ENCODE measurements at places on chromosomes 1 and 21.

DNA sequence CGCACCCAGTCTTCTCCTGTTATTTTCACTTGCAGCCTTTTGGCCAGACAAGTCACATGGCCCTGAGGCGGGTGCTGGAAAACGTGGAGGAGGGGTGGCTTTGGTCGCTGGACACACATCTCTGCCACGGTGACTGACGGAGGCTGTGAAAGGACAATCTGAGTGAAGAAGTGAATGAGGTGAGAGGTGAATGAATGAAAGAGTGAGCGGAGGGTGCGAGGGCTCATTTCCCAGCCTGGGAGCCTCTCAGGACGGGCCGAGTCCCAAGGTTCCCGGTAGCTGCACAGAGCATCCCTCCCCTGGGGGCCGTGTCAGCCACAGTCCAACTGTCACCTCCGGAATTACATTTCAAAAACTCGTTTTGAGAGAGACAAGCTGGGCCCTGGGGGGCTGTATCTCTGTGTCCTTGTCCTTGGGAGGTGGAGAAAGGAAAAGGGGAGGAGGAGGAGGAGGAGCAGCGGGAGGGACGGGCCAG is 89.6 kb downstream of the UBIAD1 start:
- no peak for DNase-seq

- DNase-seq, result no peak
Measured at GRCh38 chr1:99525331-99525730, 120.6 kb upstream of the PALMD start.

DNA sequence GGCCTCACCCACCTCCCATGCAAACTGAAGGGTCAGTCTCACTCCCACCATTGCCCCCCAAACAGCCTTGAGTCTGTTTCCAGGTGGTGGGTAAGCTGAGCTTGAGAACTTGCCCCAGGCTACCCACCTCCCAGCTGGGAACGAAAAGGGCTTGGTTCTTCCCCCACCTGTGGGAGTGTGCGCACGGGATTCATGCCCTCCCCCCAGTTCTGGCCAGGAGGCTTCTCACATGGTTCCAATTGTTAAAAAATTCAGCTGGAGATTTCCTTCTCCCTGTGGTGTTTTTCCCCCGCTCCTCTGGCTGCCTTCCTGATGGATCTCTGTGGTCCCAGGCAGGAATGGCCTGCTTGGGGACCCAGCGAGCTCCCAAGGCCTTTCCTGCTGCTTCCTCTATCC is 81.8 kb upstream of the C21orf91 start:
- DNase-seq, result no peak

DNA sequence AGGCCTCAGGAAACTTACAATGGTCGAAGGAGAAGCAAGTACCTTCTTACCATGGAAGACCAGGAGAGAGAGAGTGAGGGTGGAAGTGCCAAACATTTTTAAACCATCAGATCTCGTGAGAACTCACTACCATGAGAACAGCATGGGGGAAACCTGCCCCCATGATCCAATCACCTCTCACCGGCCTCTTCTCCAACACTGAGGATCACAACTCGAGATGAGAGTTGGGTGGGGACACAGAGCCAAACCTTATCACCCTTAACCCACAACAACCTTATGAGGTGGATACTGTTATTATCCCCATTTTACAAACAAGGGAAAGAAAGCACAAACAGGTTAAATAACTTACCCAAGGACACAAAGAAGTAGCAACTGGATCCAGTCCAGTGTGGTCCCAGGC is 80.5 kb downstream of the MPZL1 start:
- DNase-seq, result no peak

DNA sequence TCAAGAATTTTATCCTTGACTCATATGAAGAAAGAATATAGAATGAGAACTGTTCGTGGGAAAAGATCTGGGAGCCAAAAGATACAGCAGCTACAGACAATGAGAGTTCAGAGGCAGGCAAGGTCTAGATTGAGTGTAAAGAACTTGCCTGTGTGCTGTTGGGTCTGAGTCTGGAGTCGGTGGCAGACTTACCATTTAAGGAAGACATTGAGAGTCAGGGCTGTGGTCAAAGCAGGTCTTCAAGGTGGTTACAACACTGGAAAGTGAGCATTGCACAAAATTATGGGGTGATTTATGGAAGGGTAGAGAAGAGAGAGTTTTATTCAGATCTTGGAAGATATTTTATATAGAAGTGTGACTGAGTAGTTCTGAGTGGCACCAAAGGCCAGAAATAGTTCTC is 80.6 kb downstream of the TBX19 start:
- no peak for DNase-seq

GRCh38 chr1:151455966-151456365 is 3.3 kb downstream of the POGZ start:
- DNase-seq, result no peak

- no peak for DNase-seq
Measured at GRCh38 chr1:192170196-192170984, 12.1 kb downstream of the RGS18 start.

DNA sequence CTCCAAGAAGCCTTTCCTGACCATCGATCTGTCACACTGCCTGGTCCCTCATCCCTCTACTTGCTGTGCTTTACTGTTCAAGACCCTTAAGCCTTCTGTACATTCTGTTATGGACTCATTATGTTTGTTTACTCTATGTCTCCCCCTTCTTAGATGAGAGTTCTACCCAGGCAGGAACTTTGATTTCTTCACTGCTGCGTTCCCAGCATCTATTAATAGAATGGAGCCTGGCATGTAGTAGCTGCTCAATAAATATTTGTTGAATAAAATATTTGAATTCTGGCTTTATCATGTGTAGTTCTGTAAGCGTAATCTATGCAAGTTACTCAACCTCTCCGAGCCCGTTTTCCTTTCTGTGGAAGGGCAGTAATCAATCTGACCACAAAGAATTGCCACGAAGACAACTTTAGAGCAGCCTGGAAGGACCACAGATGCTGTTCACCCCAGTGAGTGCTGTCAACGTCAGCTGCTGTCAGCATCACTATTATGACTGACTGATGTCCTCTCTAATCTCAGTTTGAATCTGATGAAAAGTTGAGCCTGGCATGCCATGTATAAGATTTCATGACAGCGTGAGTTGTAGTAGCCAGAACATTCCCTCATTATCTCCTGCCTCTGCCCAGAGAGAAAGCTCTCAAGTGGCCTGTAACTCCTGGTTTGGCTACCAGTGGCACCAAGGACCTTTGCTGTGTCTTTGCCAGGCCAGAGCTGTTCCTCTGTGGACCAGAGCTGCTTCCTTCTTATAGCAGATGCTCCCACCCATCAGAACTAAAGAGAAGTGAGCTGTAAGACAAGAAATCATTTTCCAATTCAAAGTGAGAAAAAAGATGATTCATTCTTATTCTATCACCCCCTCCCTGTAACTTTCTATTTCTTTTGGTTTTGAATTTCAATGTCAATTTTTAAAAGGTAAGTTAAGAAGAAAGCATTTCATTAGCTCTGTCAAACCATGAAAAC is 94.5 kb downstream of the PRDM2 start:
- no peak for DNase-seq

DNA sequence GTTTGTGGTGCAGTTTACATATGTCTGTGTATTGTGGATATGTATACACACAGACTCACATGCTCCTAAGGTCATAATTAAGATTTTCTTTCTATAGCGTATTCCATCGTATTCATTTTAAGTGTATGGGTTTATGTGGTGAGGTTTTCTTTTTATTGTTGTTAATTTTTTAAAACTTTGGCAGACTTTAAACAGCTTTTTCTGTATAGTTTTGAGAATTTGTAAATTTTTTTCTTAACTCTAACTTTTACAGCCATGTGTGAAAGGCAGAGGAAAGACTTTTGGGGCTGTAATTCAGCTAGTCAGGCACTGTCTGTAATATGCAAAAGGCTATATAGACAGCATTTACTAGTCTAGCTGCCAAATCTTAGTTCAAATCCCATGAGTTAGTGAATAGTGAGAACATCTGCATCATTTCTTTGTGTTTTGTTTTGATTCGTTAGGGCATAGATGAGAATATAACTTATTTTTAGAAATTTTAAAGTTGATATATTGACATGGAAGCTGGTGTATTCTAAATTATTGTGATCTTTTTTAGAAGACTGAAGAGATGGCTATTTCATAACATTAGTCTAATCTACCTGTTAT is 2.3 kb downstream of the MAGI3 start:
- DNase-seq, result no peak

DNA sequence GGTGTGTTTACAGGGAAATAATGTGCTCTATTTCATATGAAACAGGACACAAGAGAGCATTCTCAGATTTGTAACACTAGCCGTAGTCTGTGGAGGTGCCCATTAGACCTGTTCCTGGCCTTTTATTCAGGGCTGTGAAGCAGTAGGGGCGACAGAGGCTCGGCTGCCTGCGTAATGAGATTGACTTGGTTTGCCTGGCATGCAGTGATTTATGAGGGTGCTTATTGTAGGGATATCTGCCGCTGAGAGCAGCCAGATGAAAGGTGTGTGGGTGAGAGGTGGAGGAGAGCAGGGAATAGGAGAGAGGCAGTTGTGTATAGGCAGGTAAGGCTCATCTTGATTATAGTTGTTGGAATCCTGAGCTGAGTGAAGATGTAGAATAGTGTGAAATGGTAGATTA is 51.3 kb downstream of the DNAJC6 start:
- no peak for DNase-seq

GRCh38 chr1:33295023-33295422 is 25.9 kb downstream of the A3GALT2 start:
- DNase-seq, result no peak

- no peak for DNase-seq
Measured at GRCh38 chr21:43874085-43874805, 9.2 kb downstream of the AGPAT3 start.

DNA sequence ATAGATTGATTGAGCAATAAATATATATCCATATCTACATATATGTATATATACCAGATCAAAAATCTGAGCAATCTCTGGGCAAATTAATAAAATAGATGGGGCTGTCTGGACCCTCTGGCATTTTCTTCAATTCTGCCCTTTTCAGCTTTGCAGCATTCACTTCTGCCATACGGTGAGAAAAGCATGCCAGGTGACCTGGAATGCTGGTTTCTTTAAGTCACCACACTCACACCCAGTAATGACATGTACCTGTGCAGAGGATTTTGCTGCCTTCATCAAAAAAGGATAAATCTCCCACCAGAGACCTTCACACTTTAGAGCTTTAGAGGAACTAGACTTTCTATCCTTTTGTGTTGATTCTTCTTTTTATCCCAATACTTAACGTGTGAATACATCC is 223.2 kb upstream of the NFIA start:
- DNase-seq, result no peak

- no peak for DNase-seq
Measured at GRCh38 chr1:89907727-89908212, 86.9 kb downstream of the LRRC8D start.

GRCh38 chr1:2380816-2381591 is 10.3 kb downstream of the MORN1 start:
- DNase-seq, result no peak

GRCh38 chr1:168801032-168801745 is 72.2 kb upstream of the DPT start:
- no peak for DNase-seq

DNA sequence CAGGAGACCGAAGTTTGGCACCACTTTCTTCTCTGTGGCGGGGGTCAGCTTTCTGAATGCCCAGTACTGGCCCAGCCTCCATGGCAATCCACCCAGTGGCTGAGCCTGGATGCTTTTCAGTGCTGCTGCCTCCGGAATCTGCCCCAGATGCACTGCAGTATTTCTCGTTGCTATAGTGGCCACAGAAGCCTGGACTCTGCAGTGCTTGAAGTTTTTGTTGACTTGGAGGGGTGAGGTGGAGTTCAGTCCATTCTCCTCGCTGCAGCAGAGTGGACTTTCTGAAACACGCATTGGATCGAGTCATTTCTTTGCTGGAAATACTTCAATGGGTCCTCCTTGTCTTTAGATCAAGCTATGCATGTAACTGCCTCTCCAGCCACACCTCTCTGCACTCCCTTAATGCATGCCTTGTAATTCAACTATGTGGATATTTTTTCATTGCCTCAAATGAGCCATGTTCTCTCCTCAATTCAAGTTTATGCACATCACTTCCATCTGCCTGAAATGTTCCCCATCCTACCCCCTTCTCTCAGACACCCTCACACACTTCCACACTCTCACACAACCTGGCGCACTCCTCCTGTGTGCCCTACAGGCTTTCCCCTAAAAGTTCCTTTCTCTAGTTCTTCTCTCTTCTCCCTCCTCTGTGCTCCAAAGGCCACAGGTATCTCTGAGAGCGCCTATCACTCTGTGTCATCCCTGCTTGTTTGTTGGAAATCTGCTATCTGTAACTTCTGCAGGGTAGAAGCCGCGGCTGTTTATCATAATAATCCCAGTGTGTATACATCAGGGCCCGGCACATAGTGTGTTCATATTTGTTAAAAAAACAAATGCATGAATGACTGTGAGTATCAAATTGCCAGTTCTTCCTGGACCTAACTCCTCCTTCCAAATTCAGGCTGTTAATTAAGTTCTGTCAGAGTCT is 16.5 kb downstream of the ADAM30 start:
- no peak for DNase-seq
